ENCODE measurements at places on chromosomes 1 and 21. TPM values are rescaled to one million over a fixed set of nuclear protein-coding genes. Genes with fewer than 3 reads are reported as not detected.
A peak's percentile ranks its signal among the peaks of the same experiment; 100 is the strongest.

GRCh38 chr1:155012026-155012546, 9.5 kb downstream of the ZBTB7B start:
- peak; percentile 67 for DNase-seq

GRCh38 chr1:226598455-226598849, 49.9 kb downstream of the STUM start:
- no peak for DNase-seq

DNA sequence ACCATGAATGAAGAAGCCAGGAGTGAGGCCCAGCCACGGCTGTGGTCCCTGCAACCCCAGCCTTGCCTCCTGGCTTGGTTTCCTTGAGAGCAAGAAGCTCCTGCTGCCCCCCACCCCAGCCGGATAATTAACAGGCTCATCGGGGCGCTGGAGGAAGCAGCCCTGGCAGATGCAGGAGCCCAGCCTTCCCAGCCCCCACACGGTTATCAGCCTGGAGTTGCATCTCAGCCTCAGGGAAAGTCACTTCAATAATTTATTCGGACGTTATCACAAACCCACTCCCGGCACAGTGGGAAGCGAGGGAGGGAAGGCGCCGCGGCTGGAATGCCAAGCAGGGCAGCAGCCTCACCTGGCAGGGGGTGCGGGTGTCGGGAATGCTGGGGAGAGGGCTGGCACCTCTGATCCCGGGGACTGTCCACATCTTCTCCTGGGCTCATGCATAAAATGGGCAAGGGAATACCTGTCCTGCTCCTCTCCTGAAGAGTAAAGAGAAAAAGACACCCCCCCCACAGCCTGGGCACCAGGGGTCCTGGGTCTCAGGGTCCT, 43.3 kb upstream of the LRP8 start:
- DNase-seq = no peak

GRCh38 chr1:51644533-51645197, 27.8 kb downstream of the OSBPL9 start:
- DNase-seq = peak; percentile 81

DNA sequence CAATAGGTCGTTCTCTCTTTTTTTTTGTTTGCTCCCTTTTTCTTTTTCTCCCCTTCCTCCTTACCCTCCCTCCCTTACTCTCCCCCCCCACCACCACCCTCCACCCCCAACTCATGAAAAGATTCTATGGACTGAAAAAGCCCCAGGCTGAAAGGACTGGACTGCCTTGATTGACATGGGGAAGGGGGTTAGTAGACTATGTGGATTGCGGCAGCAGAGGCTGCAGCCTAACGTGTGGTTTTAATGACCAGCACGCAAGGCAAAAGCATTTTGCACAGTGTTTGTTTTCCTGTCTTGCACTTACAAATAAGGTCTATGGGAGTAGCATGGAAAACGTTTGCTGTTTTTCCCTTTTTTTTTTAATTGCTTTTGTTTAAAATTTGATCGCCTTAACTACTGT, 5.5 kb downstream of the ZBTB18 start:
- DNase-seq = no peak

DRAXIN gene
- total RNA-seq = 2.4 TPM

DNA sequence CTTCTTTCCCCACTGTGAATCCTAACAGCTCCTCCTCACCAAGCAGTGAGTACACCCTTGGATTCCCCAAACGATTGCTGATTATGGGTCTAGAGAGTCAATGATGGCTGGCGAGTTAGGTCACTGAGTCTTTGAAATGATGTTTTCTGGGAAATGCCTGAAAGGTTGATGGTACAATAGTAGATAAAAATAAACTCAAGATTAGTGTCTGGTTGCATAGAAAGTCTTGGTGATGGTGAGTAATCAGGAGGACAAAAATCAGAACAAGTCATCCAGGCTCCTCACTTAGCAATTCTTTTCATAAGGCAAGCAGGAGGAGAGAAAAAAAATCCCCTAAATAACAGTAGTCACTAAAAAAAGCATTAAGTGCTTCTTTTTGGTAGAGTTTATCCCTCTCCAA, 22.6 kb downstream of the HLX start:
- DNase-seq = peak; percentile 47

GRCh38 chr1:78599294-78599693, 21.0 kb upstream of the IFI44L start:
- DNase-seq = no peak

DNA sequence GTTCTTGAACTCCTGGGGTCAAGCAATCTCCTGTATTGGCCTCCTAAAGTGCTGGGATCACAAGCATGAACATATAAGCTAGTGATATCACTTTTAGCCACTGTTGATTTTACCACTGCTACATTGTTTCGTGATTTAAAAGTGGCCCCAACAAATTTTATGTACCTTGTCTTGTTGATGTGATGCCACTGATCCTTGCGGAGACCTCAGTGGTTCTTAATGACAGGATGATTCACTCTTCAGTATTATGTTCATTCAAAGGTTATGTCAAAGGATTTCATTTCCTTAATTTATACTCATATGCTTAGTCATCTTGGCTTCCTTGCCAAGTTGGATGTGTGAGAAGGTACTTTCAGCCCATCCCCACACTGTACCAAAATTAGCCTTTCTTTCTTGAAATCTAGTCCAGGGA, 12.1 kb downstream of the PRKACB start:
- peak; percentile 86 for DNase-seq

- peak; percentile 93 for DNase-seq
Measured at GRCh38 chr1:24015221-24016210, 35.4 kb upstream of the SRSF10 start.

OR10X1 gene
- total RNA-seq = not detected

RXRG gene
- total RNA-seq = not detected

AMY2A gene
- total RNA-seq = not detected

DNA sequence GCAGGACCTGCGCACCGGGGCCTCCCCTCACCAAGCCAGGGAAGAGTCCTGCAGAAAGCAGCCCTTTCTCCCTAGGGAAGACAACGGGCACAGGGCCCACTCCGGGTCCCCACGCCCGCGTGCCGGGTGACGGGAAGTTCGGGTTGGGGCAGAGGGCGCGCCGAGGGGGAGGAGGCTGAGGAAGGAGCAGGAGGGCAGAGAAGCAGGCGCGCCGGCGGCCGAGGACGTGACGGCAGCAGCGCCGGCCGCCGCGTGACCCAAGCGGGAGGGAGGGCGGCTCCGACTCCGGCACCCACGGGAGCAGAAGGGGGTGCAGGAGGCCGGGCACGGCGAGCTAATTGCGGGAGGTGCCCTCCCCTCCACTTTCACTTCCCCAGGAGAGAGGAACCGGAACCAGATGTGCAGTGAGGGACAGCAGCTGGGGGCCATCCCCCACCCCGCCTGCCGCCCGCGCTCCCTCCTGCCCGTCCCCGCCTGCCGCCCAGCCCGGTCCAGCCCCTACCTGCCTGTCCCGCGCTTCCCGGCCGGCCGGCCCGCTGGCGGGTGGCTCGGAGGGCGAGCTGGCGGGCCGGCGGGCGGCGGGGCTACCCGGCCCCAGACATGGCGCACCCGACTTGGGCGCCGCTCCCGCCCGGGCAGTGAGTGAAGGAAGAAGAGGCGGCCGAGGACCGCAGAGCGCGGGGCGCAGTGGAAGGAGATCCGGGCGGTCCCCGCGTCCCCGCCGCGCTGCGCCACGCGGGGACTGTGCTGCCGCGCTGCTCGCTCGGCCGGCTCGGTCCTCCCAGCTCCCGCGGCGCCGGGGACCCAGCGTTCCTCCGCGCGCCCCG, 510 bp downstream of the DENND4B start:
- peak; percentile 65 for DNase-seq

DNA sequence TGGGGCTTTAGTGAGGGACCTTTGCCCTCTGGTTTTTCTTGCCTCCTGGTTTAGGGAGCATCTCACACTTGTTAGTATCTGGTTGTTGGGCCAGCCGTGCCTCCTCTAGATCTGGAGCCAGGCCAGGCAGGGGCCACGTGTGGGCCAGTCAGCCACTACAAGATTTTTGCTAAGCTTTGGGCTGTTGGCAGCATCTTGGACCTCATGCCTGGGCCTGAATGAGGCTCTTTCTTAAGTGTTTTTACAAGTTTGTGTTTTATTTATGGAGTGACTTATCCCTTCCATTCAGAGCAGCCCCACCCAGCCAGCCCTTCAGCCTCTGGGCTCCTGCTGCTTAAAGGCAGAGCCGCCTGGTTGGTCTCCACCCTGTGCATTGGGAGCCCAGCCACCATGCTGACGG, 1.6 kb upstream of the SH3BGRL3 start:
- peak; percentile 95 for DNase-seq

GRCh38 chr1:221669441-221669840, 72.4 kb downstream of the DUSP10 start:
- DNase-seq = no peak

DNA sequence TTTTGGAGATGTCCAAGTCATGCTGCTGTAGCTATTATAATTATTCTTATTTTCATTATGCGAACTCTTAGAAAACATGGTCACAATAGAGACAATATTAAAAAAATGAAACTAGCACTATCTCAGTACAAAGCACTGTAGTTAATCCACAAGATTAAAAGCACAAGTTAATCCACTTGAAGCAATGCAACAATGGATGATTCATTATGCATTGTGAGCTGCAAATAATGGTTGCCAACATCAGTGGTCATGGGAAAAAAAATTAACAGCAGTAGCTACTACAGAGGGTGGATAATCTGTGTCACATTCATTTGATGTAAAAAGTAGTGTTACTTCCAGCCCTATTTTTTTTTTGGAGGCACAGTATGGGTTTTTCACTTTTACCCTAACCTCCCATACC, 56.7 kb downstream of the DPT start:
- DNase-seq = no peak

WNT9A gene
- total RNA-seq = 0.99 TPM

DNA sequence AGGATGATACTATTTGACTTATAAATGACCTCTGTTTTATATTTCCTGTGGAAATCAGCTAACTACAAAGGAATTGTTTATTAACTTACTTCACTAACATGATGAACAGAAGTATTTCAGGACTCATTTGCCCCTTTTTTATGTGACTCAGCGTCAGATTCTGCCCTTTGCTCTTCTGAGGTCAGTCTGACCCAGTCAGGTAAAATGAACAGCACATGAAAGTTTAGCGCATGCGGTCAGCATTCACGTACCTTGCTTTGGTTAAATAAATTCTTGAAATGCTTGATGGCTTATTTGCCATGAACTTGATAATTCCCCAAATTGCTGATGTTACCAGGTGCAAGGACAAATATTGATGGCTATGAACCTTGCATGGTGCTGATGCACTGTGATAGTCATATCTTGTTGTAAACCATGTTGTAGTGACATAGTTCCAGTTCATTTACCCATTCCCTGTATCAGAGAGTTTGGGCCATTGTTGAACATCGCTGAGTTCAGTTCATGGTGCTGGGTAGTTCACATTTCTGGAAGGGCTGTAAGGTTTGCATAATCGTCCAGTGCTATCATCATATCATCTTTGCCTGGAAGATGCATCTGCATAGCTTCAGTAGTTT, 133.4 kb downstream of the NFIA start:
- no peak for DNase-seq

- DNase-seq = no peak
Measured at GRCh38 chr1:59892841-59893811, 33.4 kb downstream of the CYP2J2 start.

GBP6 gene
- total RNA-seq = not detected

GRCh38 chr1:186310307-186310706, 64.7 kb downstream of the TPR start:
- DNase-seq = no peak

DNA sequence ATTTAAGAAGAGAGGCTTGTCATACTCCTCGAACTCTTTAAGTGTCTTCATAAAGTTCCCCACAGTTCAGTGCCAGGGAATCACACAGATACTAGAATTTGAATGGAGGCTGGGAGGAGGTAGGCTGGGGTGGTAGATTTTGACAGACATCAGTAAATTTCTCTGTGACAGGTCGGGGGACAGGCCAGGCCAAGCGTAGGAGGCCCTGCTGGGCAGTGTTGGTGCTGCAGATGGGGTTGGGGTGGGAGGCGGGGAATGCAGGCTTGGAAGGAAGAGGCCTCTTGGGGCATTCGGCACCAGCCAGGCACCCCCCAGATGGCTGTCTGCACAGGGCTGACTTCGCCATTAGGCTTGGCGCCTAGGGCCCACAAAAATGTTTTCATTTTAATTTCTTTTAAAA, 84.0 kb downstream of the MAN1C1 start:
- no peak for DNase-seq

Data from fibroblast of the aortic adventitia (primary cell).